ENCODE measurements at places on chromosomes 13 and 19.

GRCh38 chr19:8371011-8371804 lies 7.3 kb downstream of the ANGPTL4 start:
- no peak for DNase-seq

DNA sequence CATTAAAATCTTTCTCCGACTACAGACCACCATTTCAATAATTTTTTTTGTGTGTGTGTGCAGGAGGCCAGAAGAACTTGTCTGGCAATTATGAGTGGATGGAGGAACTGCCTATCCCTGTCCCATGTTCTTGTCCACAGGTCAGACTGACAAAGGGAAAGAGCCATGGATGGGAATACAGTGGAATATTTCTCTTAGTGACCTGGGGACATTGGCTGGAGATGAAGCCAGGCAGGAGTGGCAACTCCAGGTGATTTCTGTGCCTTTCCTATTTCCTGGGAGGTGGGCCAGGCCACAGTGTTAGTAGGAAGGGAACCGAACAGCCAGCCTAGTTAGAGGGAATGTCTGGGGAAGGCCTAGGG lies 3.7 kb downstream of the PSG9 start:
- no peak for DNase-seq

DNA sequence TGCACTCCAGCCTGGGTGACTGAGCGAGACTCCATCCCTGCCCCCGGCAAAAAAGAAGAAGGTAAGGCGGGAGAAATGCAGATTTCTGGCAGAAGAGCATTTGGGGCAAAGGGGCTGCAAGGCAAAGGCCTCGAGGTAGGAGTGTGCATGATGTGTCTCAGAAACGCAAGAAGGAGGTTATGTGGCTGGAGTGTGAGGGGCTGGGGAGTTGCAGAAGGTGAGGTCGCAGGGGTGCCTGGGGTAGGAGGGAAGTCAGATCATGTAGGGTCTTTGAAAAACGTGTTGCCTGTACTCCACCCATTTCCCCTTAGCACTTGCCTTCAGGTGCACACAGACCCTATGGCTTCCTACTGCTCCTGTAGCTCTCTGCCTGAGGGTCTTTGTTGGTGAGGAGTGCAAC lies 29.9 kb downstream of the KCTD15 start:
- no peak for DNase-seq

- DNase-seq: no peak
These were observed 108.5 kb downstream of the STK24 start for GRCh38 chr13:98468361-98468760.

GRCh38 chr19:5850743-5851293 lies 431 bp downstream of the FUT3 start:
- DNase-seq: peak; percentile 24

DNA sequence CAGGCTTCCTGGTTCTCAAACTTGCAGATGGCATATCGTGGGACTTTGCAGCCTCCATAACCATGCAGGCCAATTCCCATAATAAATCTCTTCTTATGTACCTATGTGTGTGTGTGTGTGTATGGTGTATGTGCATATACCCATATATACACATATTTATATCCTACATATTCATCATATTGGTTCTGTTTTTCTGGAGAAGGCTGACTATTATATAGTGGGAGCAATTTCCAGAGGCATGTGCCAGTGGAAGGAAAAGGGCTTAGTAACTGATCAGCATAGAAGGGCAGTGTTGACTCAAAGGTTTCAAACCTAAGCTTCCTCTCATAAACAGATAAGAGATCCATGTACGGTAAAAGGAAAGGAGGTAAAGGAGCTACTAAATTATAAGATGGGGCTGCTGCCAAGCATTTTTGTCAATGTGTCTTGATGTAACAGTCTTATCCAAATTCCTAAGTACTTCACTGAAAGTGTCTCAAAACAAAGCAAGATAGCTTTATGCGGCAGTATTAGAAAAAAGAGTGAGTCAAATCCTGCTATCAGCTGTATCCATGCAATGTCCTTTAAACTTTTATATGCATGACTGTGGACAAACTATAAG lies 432.1 kb downstream of the TBC1D4 start:
- DNase-seq: no peak

DNA sequence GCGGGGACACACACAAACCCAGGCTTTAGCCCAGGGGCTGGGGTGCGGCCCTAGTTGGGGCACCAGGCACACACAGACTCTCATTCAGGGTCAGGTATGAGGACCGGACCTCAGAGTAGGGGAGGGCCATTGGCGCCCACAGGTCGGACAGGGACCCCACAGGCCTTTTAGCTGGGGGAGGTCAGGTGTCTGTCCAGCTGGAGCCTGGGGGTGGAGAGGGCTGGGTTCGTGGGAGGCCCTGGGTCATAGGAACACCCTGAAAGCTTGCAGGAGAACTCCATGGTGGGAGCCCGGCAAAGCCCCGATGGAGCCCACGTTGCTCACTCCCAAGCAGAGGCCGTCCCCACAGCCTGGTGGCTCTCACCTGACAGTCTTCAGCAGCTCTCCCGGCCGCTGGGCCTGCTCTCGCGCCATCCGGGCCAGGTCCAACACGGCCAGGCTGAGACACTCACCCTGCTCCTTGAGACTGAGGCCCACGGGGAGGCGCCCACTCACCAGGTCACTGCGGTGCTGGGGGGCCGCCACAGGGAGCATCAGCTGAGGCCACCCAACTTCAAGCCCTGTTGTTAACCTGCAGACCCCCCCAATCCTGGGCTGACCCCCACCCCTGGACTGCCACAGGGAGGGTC lies 5.0 kb downstream of the JAK3 start:
- DNase-seq: no peak

GRCh38 chr19:54439174-54439851 lies 9.7 kb upstream of the LENG8 start:
- no peak for DNase-seq

GRCh38 chr19:38616265-38616664 lies 1.5 kb downstream of the MAP4K1 start:
- DNase-seq: no peak

DNA sequence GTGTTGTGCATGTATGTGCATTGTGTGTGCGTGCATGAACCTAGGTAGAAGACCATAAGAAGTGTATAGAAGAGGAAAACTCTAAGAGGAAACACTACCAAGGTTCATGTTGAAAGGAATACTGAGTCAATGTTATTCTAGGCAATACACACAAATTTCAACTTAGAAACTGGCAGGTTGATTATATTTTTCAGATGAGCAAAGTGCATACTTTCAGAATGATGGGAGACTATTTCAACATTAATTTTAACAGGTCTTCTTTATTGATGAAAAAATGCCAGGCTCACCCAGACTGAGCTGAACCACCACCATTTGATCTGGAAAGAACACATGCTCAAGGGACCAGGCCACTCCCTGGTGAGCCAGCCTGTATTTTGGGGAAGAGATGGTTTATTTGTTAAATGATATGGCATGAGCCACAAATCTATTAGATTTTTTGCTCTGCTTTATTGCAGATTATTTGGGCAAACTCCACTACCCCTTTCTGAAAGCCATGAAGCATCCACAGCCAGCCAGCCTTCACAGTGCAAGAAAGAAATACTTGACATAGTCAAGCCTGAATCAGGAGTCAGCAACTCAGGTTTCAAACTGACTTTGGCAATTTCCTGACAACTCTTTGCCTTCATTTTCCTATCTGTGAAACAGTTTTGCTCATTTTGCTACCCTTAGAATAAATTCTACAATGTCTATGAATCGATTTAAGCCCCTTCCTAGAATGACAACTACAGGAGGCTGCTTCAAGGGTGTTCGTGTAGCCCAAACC lies 368.9 kb downstream of the COG6 start:
- no peak for DNase-seq

- DNase-seq: no peak
These were observed 80.5 kb downstream of the SCEL start for GRCh38 chr13:77616027-77616426.

- no peak for DNase-seq
These were observed 1.2 kb upstream of the ENOX1 start for GRCh38 chr13:43787997-43788396.

- DNase-seq: no peak
These were observed 386 bp downstream of the VAV1 start for GRCh38 chr19:6772866-6773322.

GRCh38 chr19:45356760-45357444 lies 13.5 kb downstream of the ERCC2 start:
- DNase-seq: no peak

GRCh38 chr19:30307191-30307974 lies 64.8 kb upstream of the ZNF536 start:
- no peak for DNase-seq

GRCh38 chr19:33125929-33126388 lies 6.0 kb upstream of the WDR88 start:
- peak; percentile 17 for DNase-seq

DNA sequence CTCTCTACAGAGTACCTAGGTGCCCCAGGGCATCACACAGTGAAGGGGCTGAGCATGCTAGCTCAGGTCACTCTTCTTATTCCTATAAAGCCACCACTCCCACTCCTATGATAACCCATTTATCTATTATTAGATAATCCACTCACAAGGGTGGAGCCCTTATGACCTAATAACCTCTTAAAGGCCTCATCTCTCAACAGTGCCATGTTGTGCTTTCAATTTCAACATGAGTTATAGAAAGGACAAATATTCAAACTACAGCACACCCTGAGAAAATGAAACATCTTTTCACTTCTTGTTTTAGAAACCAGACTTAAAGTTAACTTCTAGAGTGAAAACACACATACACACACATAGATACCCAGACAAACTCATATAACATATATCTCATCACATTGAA lies 1494.9 kb upstream of the MIR17HG start:
- no peak for DNase-seq

GRCh38 chr13:48654511-48654910 lies 782 bp downstream of the CYSLTR2 start:
- DNase-seq: no peak

DNA sequence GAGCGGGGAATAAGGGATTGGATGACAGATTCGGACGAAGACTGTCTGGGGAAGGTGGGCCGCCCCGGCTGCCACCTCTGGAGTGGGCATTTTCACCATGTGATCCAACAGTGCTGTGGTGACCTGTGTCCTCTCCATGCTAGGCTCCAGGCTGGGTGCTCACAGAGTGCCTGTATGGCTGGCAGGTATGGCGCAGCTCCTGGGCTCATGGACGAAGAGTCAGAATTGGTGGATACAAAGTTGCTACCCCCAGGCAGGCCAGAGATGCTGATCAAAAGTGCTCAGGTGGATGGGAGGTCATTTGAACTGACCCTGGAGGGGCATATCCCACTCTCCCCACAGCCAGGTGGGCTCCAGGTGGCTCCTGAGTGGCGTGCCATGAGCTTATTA lies 111.3 kb upstream of the UQCRFS1 start:
- no peak for DNase-seq

GRCh38 chr13:33058776-33059327 lies 42.6 kb downstream of the KL start:
- no peak for DNase-seq

GRCh38 chr19:13849991-13850909 lies 26.7 kb upstream of the NANOS3 start:
- no peak for DNase-seq

DNA sequence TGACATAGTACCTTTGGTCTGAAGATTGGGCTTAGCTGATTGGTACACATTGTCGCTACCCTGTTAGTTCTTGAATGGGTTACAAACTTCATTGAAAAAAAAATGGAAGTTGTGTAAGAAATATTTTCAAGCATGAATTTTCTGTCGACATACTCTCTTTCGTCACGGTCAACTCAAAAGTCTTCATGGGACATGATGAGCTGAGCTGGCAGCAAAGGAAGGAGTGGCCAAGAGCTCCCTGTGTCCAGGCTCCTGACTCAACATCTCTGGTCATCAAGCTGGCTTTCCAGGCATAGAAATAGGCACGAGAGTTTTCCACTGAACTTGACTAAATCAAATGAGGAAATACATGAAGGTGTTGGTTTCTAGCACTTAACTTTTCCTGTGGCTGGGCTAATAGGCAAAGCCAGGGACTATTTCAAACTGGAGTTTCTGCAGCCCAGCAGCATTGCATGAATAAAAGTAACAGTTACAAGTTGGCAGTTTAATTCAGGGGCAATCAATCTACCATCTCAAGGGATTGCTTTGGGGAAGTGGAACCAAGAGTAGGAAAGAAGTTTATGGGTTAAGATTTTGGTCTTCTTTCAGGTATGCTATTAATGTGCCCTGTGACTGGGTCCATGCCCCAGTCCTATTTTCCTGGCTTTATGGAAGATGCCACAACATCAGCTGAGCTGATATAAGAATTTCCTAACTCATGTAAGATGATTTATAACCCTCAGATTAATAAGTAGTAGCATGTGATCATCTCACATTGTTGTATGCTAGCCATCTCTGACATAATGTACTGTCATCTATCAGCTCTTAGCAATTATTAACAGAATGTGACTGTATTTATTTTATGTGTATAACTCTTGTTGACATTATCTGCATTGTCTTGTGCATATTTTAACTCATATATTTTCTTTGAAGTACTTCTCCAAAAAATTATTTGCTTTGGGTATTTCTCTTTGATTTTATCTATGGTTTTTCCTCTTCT lies 385.8 kb downstream of the DLEU7 start:
- DNase-seq: no peak

DNA sequence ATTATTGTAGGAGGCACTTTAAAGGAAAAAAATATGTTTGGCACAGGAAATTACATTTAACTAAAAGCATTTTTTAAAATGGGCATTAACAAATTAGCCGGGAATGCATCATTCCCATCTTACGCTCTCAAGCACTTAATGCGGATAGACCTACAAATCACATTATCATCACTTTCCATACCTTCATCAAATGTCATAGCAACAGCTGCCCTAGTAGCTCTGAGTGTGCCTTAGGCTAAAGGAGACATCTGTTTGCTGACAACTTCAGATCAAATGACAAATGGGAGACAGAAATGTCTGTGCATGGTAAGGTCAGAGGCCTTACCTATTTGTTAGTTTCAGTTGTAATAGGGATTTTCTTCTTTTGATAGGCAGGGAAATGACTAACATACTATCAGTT lies 773.2 kb upstream of the SLC10A2 start:
- no peak for DNase-seq

GRCh38 chr19:31602548-31602947 lies 253.3 kb upstream of the TSHZ3 start:
- no peak for DNase-seq

- no peak for DNase-seq
These were observed 75.4 kb downstream of the ZNF429 start for GRCh38 chr19:21580818-21581217.

DNA sequence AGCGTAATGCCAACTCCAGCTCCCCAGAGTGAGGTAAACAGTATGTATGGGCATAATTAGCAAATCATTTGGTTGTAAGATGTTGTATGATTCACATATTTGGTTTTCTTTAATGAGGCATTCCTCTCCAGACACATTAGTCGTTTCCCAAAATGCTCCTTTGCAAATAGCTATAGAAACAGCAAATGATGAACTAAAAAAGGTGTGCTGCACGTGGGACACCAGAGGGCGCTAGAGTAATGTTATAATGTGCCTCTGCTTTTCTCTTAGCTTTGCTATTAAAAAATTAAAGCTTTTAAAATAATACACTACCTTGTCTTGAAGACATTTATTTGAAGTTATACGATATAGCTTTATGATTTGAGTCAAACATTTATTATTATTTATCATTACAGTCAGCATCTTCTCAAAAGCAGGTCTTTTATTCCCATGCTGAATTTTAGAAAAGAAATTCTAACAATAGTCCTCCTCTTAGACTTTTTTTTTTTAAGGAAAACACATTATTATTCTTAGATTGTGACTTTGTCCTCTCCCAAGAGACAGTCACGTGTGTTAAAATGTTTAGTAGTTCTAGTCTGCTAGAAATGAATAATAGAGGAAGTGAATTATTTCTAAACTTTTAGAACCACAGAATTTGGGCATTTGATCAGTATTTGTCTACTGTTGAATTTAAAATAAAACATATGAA lies 121.6 kb upstream of the FRY start:
- DNase-seq: peak; percentile 35

Measured in GM04504 (cell line).